ENCODE measurements at places on chromosomes 16 and 17.

GRCh38 chr16:1545044-1546040, 11.9 kb downstream of the TMEM204 start:
- no peak for DNase-seq

DNA sequence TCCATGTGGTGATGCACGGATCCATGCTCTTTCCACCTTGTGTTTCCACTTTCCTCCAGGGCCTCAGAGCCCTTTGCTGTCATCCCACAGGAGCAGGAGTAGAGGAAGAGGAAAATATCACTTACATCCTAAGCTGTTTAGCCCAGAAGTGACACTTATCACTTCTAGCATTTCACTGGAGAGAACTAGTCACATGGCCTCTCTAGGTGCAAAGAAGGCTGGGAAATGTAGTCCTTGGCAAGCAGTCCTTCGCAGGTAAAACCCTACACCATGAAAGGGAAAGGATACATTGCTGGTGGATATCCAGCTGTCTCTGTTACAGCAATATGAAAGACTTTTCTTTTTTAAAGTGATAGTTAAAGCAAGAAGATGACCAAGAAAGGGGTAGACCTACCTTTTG, 185.9 kb downstream of the RGS9 start:
- DNase-seq = no peak

DNA sequence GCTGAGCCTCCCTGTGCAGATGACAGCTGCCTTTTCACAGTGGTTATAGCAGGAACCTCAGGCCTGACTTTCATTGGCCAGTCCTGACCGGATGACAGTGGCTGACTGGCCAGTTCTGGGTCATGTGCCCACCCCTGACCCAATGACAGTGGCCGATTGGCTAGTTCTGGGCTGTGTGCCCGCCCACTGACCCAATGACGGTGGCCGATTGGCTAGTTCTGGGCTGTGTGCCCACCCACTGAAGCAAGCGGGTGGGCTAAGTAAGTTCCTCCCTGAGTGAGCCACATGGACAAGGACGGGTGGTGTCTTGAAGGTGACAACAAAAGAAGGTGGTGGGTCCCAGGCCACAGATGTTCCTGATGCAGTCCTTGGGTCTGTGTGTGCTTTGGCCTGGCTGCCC, 9.5 kb downstream of the DEF8 start:
- peak; percentile 31 for DNase-seq

- no peak for DNase-seq
These were observed 17.7 kb upstream of the MRPL38 start for GRCh38 chr17:75922173-75922961.

DNA sequence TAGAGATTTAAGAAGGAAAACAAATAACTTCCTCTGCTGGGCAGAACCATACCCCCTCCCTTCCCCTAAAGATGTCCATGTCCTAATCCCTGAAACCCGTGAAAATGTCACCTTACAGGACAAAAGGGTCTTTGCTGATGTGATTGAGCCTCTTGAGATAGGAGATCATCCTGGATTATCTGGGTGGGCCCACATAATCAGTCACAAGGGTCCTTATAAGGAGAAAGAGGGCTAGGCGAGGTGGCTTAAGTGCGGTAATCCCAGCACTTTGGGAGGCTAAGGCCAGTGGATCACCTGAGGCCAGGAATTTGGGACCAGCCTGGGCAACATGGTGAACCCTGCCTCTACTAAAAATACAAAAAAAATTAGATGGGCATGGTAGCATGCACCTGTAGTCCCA, 12.0 kb upstream of the SLC39A11 start:
- DNase-seq = no peak

DNA sequence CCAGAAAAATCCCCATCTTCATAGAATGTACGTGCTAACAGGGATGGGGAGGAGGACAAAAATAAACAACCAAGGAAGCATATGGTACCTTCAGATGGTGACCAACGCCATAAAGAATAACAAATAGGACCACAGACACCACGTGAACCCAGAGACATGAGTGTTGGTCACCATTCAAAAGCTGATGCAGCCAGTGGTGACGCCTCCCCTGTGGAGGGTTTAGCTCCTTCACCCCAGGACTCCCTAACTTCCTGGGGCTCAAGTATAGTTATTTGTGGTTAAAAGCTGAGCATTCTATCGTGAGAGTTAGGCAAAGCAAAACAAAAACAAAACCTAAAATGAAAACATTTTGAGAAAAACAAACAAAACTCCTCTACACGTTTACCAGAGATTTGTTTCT, 184.7 kb downstream of the SOX9 start:
- peak; percentile 31 for DNase-seq

GRCh38 chr16:55294129-55294528, 29.9 kb upstream of the IRX6 start:
- no peak for DNase-seq

DNA sequence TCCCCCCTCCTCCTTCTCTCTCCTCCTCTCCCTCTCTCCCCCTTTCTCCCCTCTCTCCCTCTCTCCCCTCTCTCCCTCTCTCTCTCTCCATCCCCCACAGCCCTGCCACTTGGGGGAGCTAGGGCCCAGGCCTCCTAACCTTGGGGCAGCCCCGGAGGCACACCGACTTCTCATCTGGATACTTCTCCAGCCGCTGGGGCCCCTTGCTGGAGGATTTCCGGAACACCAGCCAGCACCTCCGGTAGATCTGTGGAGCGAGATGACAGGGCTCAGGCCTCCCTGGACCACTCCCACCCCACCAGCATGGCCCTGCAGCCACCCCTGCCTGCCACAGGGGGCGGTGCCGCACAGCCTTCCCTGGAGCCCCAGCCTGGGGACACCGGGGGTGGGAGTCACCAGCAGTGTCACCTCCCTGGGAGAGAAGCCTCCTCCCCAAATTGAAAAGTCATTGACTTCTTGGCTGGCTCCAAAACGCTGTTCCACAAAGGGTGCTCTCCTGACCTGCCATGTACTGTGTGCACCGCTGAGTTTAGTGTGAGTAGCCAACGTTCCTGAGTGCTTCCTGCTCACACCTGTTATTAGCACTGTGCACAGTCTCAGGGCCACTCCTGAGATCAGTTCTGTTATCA, 10.5 kb downstream of the DOK4 start:
- DNase-seq = peak; percentile 89

DNA sequence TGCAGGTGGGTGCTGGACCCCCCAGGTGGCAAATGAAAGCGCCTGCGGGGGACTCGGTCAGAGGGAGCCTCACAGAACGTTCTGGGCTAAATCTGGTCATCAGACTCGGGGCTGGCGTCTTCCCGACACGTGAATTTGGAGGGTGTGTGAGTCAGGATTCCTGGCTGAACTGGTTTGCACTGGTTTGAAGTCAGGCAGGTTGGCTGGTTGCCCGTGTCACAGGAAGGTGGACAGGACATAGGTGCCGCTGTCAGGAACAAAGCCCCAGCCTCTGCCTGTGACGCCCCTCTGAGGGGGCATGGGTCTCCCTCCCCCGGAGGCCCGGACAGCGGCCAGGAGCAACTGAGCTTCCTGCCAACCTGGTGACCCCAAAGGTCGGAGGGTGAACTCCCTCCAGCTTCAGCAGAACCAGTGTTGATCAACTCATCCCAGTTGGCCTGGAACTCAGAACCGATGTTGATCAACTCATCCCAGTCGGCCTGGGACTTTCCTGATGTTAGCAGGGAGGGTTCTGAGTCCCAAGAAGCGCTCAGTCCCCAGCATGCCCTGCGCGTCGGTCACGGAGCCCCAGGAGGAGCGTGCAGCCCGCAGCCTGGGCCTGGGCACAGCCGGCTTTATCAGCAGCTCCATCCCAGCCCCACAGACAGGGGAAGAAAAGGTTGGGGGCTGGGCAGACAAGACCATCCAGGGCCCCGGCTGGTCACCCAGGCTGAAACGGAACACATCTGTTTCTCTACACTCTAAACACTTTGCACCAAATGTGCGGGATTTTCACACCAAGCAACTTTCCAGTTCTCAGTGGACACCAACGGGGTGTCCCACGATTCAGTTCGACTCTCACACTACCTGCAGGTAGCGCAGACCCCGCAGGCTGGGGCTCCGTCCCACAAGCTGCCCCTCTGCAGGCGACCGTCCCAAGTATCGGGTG, 14.4 kb upstream of the METRNL start:
- DNase-seq = no peak

- DNase-seq = no peak
These were observed at the start of gene PCGF2 for GRCh38 chr17:38748149-38748891. Gene PCGF2, minus strand, starts transcription at chr17:38748336. Its CDS starts 7,934 bp downstream, at chr17:38740402.

GRCh38 chr17:50097926-50098325, 2.8 kb downstream of the PDK2 start:
- DNase-seq = no peak

DNA sequence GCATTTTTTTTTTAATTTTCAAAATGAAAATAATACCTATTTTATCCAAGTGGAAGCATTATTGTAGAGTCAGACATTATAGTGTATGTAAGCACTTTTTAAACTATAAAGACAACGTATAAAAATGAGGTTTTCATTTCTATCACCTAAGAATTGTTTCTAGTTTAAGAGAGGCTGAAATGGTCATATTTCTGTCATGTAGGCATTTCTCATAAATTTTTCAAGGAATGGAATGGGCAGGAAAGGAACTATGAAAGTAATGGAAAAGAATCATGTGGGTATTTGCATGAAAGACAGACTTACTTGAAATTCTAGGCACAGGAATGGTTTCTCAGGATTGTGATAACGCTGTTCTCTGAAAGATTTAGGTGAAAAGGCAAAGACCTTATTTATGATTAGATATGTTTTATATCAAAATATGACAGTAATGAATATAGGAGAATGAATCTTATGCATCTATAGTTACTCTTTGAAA, 67.4 kb downstream of the PPM1E start:
- no peak for DNase-seq

DNA sequence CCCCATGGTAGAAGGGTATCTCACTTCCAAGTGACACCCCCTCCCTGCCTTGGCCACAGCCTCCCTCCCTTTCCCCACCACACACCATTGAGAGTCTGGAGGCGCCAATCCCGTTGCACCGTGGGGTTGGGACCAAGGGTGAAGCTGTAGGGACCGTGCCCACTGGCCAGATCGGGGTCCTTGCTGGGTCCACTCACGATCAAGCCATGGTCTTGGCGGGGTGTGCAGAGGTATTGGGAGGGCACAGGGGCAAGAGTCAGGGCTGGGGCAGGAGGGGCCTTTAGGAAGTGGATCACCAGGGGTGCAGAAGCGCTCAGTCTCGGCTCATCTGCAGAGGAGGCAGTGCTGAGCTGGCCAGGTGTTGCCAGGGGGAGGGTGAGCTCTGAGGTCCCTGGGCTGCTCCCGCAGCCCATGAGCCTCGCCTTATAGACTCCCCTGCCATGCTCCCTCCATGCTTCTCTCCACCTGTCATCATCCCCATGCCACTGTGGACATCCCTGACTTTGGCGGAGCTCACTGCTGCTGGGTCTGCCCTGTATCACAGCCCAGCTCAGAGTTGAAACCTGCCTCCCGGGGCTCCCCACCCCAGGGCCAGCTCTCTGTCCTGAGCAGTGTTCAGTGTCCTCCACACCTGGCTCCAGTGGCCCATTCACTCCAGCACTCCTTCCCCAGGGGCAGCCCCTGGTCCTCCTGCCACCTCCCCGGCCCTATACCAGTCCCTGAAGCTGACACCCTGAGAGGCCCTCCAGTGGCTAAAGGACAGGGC, 8.3 kb downstream of the CDH16 start:
- DNase-seq = no peak

- no peak for DNase-seq
These were observed 3.9 kb downstream of the DLG4 start for GRCh38 chr17:7215652-7216180.

DNA sequence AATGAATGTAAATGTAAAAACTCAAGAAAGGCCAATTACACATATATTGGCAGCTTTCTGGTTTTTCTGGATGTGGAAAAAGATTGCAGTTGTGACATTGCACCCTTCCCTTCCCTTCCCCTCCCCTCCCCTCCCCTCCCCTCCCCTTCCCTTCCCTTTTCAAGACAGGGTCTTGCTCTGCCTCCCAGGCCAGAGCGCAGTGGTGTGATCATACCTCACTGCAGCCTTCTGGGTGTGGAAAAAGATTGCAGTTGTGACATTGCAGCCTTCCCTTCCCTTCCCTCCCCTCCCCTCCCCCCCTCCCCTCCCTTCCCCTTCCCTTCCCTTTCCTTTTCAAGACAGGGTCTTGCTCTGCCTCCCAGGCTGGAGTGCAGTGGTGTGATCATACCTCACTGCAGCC, 41.7 kb downstream of the PIK3R5 start:
- DNase-seq = no peak

DNA sequence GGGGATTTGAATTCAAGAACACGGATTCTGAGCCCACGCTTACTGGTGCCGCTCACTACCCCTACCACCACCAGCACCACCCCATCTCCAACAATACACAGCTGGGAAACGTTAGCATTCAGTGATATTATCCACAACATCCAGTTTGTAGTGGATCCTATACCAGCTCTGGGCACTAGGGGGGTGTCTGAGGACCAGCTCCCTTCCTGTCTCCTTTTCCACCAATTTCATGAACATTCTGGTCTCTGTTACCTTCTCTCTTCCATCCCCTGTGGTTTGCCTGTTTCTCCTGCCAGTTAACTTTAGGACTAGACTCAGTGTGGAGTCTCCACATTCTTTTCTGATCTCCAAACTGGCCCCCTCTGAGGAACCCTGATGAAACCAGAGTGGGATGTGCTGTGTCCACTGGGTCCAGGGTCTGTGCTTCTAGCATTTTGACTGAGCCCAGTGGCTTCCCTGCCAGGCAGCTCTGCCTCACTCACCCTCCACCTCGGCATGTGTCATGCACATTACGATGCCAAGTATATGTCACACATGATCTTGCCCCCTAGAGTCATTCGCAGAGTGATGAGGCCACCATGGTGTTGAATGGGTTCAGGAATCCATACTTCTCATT, 187.0 kb upstream of the CDH13 start:
- DNase-seq = peak; percentile 21
